Neural progenitor cell (in vitro differentiated cells): ENCODE measurements at places on chromosomes 5 and 9. TPM values are rescaled to one million over a fixed set of nuclear protein-coding genes. Genes with fewer than 3 reads are reported as not detected.

DNA sequence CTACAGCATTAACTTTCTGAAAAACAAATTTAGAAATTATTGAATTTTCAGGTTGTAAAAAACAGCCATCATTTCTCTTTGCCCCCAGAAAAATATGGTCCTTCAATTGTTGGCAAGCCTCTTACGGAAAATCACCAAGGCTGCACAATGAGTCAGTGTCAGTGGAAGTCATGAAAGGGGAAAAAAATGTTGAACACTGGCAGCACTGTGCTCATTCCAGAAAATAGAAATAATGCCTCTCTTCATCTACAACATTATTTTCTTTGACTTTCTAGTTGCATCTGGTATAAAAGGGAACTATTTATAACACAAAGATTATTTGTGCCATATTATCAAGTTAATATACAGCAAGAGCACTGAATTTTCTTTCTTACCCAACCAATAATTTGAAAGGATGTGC lies 26.7 kb upstream of the STK32A start:
- DNase-seq = no peak

DNA sequence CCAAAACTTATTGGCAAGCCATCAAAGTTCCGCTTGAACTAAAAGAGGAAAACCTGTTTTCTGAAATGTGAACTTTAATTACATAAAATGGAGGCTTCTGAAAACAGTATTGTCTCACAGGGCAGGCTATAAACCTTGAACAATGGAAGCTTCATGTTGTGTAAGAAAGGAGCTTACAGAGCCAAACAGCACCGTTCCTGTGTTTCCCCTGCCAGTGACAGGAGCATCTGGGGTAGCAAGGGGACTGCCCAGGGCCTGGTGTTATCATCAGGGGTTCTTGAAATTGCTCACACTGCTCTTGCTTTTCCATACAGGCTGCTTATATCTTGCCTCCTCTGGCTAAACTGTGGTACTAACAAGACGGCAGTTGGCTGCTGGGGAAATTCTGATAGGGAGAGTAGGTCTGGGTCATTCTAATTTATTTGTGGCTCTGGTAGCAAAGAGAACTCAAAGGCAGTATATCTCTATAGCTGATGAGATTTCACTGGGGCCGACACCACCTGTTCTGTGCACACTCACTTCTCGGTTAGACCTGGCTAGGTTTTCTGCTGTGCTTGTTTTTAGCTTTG lies 40.4 kb downstream of the BASP1 start:
- peak; percentile 58 for DNase-seq

DNA sequence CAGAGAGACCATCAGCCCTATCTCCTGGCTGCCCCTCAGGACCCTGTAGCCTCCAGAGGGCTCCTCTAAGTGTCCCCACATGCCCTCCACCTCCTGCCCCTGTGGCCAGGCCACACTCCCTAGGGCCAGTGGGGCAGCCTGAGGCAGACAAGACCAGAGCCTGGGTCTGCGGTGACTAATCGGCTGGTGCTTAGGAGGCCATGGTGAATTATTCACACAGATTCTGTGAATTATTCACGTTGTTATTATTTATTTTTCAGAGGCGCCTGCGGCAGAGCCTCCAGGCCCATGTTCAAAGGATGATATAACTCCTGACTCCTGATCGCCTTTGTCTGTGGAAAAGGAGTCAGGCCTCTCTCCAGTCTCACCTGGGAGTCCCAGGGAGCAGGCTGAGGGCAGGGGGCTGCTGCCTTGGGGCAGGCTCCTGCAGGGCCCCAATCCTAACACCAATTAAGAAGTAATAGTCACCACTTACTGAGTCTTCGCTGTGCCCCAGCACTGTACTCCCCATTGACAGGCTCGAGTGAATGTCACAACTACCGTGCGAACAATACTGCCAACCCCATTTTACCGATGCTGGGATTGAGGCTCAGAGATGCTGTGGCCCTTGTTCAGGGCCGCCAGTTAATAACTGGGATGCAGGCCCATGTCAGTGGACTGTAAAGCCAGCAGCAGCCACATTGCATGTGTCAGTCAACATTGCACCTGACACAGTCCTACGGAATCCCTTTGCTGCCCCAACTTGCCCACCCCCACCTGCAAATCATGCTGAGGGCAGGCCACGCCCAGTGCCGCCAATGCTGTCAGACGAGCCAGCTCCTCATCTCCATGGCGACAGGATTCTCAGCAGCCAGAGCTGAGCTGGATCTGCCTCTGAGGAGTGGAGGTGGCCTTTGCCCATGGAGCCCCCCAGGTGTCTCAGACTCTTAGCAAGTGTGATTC lies 94.9 kb downstream of the PCDH1 start:
- DNase-seq = peak; percentile 66

DNA sequence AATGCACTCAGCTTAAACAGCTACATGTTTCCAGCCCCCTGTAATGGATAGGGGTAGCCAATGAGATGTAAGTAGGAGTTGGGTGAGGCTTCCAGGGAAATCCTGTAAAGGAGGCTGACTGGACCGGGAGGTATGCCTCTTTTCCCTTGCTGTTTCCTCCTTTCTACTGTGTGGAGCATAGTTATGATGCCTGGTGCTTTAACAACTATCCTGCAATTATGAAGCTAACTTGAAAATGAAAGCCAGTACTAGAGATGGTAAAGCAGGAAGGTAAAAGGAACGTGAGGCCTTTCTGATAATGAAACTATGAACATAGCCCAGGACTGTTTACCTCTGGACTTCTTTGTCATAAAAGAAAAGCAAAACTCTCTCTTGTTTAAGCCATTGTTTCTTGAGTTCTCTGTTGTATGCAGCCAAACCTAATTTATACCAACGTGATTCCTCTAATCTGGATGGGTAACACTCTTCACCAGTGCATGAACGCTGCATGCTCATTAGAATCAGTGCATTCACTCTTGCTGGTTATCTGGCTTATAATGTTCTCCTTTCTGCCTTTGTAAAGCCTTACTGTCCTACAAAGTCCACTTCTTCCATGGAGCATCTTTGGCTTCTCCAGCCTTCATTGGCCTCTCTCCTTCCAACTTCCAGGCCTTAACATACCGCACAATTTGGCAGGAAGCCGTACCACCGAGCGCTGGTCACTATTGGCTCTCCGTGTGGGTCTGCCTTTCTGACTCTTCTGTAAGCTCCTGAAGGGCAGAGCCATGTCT lies 8.3 kb upstream of the ARHGEF28 start:
- DNase-seq = no peak

DNA sequence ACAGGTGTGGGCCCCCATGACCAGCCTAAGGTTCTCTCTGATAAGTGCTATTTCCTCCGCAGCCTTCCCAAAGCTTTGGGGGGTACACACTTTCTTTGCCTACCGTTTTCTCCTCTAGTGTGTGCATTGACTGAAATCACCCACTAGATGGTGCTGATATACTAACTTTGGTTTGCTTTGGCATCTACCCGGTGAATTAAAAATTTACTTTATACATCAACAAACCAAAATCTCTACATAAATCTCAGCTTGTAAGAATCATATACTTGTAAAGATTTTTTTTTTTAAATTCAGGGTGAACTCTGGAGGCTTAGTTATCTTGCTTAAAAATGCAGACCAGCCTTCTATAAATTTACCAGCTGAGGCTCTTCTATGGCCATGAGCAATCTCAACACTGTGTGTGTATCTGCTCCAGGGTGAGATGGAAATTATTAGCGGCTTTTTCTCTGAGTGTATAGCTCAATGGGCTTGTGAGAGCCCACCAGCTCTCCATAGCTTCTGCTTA lies 475.7 kb upstream of the TNC start:
- DNase-seq = peak; percentile 61

DNA sequence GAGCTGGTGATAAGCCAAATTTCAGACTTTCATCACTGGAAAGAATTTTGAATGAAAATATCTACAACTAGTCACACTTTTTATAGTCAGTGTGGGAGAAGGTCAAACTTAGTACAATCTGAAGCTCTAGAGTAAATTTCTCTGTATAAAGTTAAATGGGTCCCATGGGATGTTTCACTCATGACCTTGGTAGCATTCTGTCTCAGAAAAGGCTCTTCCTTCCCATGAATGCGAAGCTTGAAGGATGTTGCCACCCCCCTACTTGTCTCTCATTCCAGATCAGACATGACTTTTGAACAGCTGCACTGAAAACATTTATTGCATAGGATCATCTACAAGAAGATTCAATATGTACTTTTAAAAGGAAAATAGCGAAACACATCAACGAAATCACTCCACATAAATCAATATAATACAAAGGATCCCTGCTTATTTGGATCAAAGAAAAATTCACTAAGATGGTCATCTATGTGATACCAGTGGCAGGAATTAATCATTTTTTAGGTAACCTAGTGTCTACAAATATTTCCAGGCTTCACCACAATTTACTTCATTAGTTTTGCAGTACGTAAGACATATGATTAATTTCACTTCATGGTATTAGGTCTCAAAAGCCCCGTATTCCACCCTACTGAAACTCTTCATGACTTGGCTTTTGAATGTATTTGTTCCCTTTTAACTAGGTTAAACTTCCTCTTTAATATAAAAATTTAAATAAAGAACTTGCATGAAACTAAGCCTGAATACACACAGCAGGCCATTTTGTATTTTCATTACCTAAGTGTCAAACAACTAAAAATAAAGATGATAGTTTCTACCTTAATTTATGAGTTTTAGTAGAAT lies 4.4 kb downstream of the ST8SIA4 start:
- DNase-seq = no peak

GRCh38 chr5:19655627-19656026 lies 332.4 kb downstream of the CDH18 start:
- DNase-seq = no peak

DNA sequence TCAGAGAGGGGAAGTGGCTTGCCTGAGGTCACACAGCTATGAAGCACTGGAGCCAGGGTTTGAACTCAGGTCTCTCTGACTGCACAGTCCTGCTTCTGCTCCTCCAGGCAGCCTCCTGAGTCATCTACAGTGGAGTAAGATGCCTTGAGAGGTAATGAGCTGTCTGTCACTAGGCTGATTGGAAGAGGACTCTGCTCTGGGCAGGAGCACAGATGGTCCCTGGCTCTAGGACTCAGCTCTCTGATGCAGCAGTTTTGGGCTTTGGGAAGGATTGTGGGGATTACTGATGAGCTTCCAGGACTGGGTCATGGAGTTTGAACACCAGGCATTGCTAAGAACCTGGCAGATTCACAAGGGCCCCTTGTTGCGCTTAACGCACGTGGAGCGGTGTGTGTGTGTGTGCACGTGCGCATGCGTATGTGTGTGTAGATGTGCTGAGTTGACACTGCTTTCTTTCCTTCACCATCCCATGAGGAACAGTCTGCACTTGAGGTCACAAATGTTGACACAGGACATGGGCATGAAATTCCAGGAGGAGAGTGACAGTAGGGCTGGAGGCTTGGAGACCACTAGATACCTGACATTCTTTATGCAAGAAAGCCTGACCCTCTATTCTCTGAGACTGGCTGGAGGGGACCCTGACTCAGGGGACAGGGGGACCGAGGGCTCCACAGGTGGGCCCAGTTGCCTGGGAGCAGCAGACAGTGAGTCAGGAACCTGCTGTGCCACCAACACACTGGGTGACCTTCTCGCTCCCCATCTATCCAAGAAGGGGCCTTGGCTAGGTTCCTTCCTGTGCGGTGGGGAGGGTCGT lies 170.5 kb downstream of the RGS3 start:
- DNase-seq = no peak

- DNase-seq = no peak
These were observed 705.1 kb downstream of the MAT2B start for GRCh38 chr5:164210491-164210890.

DNA sequence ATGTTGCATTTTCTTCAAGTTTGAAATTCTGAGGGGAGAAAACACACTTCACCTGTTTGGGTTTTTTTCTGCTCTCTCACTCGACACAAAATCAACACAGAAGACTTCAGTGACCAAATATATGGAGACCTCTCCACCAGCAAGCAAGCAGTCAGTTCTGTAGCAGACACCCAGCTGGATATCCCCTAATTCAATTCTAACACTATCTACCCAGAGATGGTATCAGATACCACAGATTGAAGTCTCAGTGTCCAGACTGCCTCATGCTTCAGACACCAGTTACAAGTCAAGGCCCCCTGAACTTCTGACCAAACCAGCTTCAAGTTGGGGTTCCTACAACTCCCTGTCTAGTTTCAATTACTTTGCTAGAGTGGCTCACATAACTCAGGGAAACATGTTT lies 97.8 kb downstream of the INVS start:
- DNase-seq = no peak

DNA sequence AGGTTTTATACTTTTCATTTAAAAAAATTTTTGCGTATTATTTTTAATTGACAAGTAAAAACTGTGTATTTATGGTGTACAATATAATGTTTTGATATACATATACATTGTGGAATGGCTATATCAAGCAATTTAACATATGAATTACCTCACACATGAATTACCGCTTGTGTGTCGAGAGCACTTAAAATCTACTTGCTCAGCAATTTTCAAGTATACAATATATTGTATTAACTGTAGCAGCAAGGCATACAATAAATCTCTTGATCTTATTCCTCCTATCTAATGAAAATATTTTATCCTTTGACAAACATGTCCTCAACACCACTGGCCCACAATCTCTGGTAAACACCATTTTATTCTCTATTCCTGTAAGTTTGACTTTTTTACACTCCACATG lies 224.4 kb upstream of the CYLC2 start:
- DNase-seq = no peak

DNA sequence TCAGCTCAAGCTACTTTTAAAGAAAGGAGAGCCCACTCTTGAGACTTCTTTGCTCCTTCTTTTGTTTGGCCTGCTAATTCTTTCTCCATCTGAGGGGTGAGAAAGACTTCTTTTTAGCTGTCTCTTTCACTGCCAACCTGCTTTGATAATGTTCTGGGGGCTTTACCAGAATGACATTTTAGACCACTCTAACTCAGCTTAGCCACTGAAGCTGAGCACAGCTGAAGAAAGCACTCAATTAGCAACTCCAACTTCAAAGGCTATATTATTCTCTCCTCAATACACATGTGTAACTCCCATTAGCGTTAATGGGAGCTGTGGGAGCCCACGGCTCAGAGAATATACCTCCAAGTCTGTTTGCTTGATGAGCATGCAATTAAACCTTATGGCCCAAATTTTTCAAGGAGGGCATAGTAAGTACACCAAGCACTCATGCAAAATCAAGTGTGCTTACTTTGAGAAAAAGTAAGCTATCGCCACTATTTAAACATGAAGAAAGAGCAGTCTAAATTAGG lies 815.4 kb upstream of the DMAC1 start:
- DNase-seq = peak; percentile 42

The PCDHB8 gene
- total RNA-seq = 0.31 TPM in 1 of 2 replicates, not detected in the other

The OTULINL gene
- 4.9 and 10.6 TPM in 2 replicates for total RNA-seq

The PRKACG gene
- not detected in 2 replicates for total RNA-seq

The LHX6 gene
- total RNA-seq = 0.93 TPM in 1 of 2 replicates, not detected in the other

The FGFR4 gene
- total RNA-seq = 8.2 and 41.3 TPM in 2 replicates

The NEK6 gene
- total RNA-seq = 18.5 and 21.2 TPM in 2 replicates

The TMC1 gene
- total RNA-seq = not detected in 2 replicates

The NTNG2 gene
- 1.0 and 1.2 TPM in 2 replicates for total RNA-seq
